ENCODE measurements at places on chromosomes 7 and 10. TPM values are rescaled to one million over a fixed set of nuclear protein-coding genes. Genes with fewer than 3 reads are reported as not detected.

The TMEM176A gene
- total RNA-seq, result 16.3 TPM

The SPRN gene
- total RNA-seq, result 4.3 TPM

The GPR141 gene
- not detected for total RNA-seq

The CNNM2 gene
- 6.9 TPM for total RNA-seq

The LIPM gene
- total RNA-seq, result not detected

The SPOCK2 gene
- total RNA-seq, result 1.7 TPM

The RARRES2 gene
- total RNA-seq, result 9.0 TPM

The CDK1 gene
- 0.38 TPM for total RNA-seq

The CNPY4 gene
- 11.3 TPM for total RNA-seq

The HTR7 gene
- 0.16 TPM for total RNA-seq

The CC2D2B gene
- total RNA-seq, result 1.5 TPM

The DPP6 gene
- total RNA-seq, result 0.07 TPM

The STEAP1B gene
- total RNA-seq, result 2.1 TPM

The PPP1R3A gene
- not detected for total RNA-seq

The CCZ1 gene
- 49.1 TPM for total RNA-seq

The SPDYE5 gene
- 0.92 TPM for total RNA-seq

The DNAH11 gene
- 4.2 TPM for total RNA-seq

The EPHB4 gene
- 44.2 TPM for total RNA-seq

The PNLIP gene
- total RNA-seq, result not detected

The GRID2IP gene
- total RNA-seq, result not detected

The SLC26A3 gene
- total RNA-seq, result not detected

The CHPF2 gene
- 17.6 TPM for total RNA-seq

The PTPRN2 gene
- 10.2 TPM for total RNA-seq

The LMOD2 gene
- total RNA-seq, result 0.31 TPM

The CXCL12 gene
- 6.3 TPM for total RNA-seq

The ZNF853 gene
- 9.0 TPM for total RNA-seq

The ITGA8 gene
- 0.90 TPM for total RNA-seq

The NEBL gene
- 5.9 TPM for total RNA-seq

The SLC26A4 gene
- total RNA-seq, result not detected

The SYNPO2L gene
- 1.4 TPM for total RNA-seq

The OR13A1 gene
- total RNA-seq, result 0.22 TPM

The JCAD gene
- total RNA-seq, result 0.38 TPM

The VWDE gene
- not detected for total RNA-seq

The RINT1 gene
- total RNA-seq, result 15.5 TPM

The KCNMA1 gene
- total RNA-seq, result 58.2 TPM

The H2BK1 gene
- not detected for total RNA-seq

The CDNF gene
- total RNA-seq, result 3.4 TPM

The NXPH1 gene
- total RNA-seq, result 3.5 TPM

The SLC26A5 gene
- total RNA-seq, result not detected

The RAB19 gene
- total RNA-seq, result not detected

The PIK3AP1 gene
- 0.73 TPM for total RNA-seq

The LAMTOR4 gene
- total RNA-seq, result 124 TPM

The OR2F2 gene
- 0.18 TPM for total RNA-seq

The NPFFR1 gene
- 0.05 TPM for total RNA-seq

The PAX2 gene
- 0.64 TPM for total RNA-seq

The NEUROD6 gene
- total RNA-seq, result not detected

The PODXL gene
- 52.7 TPM for total RNA-seq

The CUZD1 gene
- total RNA-seq, result 6.4 TPM

The GRID1 gene
- 0.19 TPM for total RNA-seq
